ENCODE measurements at places on chromosomes 1 and 21. TPM values are rescaled to one million over a fixed set of nuclear protein-coding genes. Genes with fewer than 3 reads are reported as not detected.
A peak's percentile ranks its signal among the peaks of the same experiment; 100 is the strongest.

DNA sequence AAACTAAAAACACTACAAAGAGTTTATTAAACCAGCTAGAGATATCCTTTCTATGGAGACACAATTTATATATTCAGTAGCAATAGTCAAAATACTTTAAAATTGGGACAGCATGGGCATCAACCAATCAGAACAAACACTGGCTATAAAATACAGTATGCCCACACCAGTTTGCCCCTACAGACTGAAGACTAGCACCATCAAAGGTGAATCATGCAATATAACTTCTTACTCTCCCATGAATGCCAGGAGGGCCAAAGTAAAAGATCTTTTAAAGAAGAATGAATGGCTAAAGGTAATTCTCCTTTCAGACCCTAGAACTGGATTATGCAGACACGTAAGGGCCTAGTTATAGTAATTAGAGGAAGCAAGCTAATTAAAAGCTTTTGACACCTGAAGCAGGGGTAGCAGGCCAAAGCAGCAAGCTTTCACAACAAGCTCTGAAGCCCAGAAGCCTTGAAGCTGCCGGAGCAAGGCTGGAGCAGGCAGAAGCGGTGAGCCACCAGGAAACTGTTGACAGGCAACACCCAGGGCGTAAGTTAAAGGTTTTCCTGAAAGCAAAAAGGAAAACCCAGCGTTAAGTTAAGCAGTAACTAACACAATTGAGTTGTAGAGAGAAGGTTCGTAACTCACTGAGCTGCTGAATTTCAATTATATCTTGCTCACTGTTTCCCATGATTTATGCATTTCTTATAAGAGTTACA is 99.3 kb downstream of the CDC42BPA start:
- no peak for DNase-seq

- DNase-seq: no peak
Measured at GRCh38 chr1:214300149-214300780, 19.3 kb downstream of the SMYD2 start.

GRCh38 chr1:204074274-204075138 is 1.6 kb downstream of the SOX13 start:
- DNase-seq: peak; percentile 19

GRCh38 chr1:235557495-235557894 is 53.2 kb upstream of the B3GALNT2 start:
- DNase-seq: peak; percentile 31

DNA sequence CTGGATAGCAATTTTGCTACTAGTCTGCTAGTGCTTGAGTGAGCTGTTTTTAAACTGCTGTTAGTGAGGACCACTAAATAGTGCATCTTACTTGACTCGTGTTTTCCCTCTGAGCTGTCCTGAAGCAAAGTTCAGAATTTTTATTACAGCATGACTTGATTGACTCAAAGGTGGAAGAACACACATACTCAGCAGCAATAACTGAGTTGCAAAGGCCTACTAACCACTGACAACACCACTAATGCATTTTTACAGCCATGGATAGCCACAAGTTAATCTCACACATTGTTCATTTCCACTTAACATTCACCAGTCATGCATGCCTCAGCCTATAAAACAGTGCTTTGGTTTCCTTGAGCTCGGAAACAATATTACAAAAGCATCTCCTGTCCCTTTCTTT is 148.7 kb downstream of the RUNX1 start:
- DNase-seq: no peak

DNA sequence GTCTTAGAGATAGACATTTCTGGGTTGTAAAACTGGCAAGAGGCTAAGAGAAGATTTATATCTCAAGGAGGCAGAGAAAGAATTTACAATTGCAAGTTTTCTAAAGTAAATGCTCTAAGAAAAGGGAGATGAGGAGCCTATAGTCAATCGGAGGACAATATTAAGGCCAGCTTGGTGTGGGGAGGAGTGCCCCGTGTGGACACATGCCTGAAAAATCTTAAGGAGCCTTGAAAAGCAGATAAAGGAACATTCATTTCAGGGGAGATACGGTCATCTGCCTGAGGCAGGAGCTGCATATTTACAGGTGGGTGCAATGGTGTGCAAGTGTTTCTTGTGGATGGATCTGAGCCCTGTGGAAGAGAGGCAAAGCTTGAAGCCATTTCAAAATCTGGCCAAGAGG is 25.6 kb downstream of the FCRL2 start:
- DNase-seq: no peak

DNA sequence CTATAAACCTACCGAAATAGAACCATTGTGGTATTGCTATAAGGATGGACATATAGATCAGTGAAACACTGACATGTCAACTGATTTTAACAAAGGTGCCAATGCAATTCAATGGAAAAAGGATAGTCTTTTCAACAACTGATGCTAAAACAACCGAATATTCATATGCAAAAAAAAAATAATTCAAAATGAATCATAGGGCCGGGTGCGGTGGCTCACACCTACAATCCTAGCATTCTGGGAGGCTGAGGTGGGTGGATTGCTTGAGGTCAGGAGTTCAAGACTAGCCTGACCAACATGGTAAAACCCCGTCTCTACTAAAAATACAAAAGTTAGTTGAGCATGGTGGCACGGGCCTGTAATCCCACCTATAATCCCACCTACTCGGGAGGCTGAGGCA is 23.9 kb downstream of the HSF2BP start:
- no peak for DNase-seq

GRCh38 chr1:112528076-112528475 is 19.3 kb downstream of the WNT2B start:
- no peak for DNase-seq

DNA sequence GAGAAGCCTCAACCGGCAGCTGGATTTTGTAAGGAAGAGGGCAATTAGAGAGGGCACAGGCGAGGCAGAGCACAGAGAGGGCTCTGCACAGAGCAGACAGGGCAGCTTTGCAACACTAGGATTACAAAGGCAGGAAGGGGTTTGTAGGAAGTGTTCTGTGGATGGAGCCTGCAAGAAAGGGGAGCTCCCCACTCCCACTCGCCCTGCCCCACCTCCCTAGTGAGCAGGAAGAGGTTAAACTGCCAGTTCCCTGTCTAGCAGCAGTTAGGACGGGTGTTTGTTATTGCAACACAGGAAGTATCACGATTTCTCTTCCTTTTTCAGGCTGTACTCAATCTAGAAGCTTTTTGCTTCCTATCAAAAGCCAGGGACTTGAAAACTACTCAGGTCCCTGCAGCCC is 63.3 kb upstream of the LRRC8D start:
- peak; percentile 82 for DNase-seq

DNA sequence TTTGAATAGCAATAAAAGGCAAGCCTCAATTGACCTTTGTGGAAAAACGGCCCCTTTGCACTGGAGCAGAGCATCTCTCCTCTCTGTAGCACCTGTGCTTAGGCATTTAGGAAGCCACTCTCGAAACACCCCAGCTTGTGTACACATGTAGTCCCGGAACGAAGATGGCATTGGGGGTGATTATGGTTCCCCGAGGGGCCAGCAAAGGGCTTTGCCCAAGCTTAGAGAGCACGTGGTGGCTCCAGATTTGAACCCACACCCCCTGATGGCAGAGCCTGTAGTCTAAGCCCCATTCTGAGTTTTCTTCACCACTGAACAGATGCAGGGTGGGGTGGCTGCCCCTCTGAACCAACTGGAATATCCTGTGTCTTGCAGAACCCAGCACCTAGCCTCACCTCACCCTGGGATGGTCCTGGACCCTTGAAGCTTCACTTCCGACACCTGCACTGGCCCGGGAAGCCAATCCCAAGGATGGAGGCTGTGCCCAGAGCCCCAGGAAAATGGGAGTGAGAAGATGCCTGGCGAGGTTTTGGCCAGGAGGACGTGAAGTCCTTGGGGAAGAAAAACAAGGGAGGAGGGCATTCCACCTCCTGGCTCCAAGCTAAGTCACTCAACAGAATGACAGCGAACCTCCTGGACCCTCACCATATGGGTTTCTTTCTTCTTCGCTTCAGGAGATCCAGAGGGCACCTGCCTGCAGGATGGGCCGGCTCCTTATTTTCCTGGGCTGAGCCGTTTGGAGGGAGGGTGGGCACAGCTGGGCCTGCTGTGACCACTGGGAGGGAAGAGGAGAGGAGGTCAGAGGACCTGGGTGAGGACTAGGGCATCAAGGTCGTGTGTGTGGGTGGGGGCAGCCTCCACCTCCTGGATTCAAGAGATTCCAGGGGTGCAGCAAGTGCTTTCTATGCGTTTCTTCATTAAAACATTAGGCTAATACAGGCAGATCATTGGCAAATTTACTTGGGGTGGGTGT is 37.7 kb downstream of the IGFN1 start:
- DNase-seq: peak; percentile 1

GRCh38 chr1:165896277-165896676 is 68.9 kb downstream of the UCK2 start:
- no peak for DNase-seq

- peak; percentile 22 for DNase-seq
Measured at GRCh38 chr21:37006486-37007291, at the start of gene RIPPLY3. Gene RIPPLY3, plus strand, starts transcription at chr21:37006702. Its CDS starts 71 bp downstream, at chr21:37006773.

DNA sequence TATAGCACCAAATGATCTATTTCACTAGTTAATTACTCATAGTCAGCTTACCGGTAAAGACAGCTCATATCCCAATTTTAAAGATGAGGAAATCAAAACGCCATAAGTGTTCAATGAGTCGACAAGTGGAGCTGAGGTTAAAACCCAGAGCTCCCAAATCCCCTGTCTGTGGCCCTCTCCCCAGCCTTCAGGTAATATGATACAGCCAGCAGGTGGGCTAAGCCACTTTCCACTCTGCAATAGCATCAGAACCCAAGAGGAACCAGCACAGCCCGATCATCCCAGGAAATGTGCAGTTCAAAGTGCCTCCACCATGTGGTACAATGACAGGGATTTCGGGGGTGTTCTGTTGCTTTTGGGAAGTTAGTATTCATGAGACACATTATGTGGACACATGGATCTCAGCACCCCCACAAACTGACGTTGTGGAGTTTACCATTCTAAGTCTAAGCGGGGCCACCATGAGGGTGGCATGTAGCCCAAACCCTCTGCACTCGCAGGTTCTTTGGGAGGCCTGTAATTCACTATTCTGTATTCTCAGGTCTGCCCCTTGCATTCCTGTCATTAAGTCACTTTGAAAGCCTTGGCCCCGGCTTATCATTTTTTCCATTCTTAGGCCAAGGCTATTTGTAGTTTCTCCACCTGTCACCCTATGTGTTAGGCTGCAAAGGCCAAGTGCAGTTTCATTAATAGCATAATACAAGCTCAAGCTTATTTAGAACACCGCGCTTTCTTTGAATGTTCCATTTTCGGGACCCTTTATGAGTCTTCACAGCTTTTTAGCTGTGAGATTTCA is 26.3 kb upstream of the ACTN2 start:
- no peak for DNase-seq

DNA sequence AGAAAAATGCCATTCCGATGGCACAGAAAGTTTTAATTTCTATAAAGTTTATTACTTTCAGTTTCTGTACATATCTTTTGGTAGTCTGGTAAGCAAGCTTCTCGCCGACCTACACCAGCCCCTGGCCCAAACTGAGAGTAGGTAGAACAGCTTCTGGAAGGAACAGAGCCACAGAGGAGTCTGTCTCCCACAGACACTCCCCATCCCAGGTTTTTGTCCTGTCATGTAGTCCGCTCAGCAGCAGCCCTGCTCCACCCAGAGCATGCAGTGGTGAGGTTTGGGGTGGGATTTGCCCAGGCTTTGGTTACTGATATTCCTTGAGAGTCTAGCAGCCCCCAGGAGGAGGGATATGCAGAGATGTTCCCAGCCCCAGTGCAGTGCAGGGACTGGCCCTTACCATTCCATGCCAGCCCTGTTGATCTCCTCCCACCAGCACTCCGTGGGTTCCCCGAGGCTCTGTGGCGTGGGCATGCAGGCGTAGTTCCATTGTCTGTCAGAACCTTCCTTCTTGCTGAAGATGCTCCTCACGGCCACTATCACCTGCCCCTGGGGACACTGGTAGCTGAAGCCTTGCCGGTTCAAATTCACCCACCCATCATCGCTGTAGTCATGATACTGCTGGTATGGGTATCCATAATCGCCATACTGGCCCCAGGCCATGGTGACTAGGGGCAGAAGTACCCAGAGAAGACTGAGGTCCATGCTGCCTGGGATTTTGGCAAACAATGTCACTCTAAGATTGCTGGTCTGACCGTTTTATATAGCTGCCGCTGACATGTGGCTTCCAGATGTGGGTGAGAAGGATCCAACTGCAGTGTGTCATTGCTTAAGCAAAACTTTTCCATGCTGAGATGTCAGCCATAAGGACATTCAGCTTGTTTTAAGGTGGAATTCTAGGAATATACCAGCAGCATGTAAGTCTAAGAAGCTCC is at the start of gene DPT:
Gene DPT (minus strand): TSS at position 734 of the 932 bp plus-strand sequence. CDS start 32 bp downstream, at position 702.
- no peak for DNase-seq

AQP10 gene
- not detected for total RNA-seq

DBT gene
- total RNA-seq: 11.7 TPM

LEMD1 gene
- total RNA-seq: 2.5 TPM

PDE9A gene
- 8.6 TPM for total RNA-seq

Measured in activated CD4-positive, alpha-beta memory T cell treated with anti-CD3 and anti-CD28 coated beads for 36 hours (primary cell).